ENCODE measurements at places on chromosomes 12 and 14.

DNA sequence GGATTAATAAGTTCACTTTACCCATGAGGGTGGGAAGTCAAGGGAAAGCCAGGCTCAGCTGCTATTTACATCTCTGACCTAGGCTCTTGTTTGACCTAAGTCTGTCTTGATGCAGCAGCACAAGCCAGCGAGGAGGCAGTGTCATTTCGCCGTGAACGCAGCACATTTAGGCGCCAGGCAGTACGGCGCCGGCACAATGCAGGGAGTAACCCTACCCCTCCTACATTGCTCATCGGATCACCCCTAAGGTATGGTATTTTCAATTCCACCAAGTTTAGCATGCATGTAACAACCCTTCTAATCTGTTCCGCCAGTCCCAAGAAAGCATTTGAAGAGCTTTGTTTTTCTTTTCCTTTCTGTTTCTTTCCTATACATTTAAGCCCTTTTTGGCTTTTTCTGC, 81.2 kb downstream of the PCNX1 start:
- no peak for DNase-seq

DNA sequence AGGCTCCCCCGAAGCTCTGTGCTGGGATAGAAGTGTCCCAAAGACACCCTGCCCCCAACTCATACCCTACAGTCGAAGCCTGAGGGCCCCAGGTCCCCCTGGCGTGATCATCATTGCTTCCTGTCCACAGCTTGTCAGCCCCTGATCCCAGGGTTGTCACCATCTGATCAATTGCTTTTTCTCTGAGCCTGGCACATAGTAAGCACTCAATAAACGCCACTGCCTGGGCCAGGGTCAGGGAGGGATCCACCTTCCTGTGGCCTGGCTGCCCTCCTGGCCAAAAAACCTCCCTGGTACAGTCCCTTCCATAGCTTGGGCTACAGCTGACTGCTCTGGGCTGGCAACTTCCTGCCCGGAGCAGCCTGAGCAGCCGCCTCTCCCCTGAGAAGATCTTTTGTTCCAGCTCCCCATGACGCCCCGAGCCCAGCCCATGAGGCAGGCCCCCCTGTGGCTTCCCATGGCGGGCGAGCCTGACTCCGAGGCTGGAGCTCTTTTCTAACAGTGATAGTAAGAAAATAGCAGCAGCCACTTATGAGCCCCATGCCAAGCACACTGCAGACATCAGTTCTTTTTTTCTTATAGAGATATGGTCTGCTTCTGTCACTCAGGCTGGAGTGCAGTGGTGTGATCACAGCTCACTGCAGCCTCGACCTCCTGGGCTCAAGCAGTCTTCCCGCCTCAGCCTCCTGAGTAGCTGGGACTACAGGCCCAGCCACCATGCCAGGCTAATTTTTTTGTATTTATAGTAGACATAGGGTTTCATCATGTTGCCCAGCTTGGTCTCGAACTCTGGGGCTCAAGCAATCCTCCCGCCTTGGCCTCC, 6.5 kb downstream of the SH2B3 start:
- DNase-seq: no peak

GRCh38 chr12:109162551-109162950, 46.2 kb downstream of the ACACB start:
- no peak for DNase-seq

DNA sequence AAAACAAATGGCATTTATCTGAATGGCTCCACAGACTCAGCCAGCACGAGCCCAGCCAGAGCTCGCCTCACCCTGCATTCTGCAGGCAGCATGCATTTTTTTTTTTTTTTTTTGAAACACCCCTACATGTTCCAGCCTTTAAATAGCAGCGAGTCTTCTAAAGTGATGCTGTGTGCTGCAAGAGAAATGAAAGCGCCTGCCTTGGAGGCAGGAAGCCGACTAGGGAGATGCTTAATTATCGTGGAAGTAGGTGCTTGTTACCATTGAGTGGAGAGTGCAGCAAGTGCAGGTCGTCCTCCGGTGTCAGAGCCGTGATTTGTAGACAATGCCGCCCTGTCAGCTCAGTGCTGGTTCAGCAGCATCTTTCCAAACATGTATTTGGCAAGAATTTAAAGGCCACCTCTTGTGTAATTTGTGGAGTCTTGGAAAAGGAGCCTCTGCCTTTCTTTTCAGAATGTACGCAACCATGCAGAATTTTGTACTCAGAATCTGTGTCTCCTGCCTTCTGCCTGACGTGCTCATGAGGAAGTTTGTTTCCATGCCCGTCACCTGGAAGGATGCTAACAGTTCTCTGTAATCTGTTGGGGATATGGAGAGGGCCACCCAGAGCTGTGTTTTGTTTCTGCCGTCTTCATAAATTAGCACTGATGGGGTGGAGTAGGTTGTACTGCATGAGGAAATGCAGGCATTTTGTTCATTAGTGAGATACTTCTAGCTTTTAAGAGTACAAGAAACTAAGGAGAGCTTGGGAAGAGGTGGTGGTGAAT, 345.9 kb upstream of the RGS6 start:
- DNase-seq: no peak

GRCh38 chr14:72146241-72146640, 214.0 kb downstream of the RGS6 start:
- DNase-seq: no peak

DNA sequence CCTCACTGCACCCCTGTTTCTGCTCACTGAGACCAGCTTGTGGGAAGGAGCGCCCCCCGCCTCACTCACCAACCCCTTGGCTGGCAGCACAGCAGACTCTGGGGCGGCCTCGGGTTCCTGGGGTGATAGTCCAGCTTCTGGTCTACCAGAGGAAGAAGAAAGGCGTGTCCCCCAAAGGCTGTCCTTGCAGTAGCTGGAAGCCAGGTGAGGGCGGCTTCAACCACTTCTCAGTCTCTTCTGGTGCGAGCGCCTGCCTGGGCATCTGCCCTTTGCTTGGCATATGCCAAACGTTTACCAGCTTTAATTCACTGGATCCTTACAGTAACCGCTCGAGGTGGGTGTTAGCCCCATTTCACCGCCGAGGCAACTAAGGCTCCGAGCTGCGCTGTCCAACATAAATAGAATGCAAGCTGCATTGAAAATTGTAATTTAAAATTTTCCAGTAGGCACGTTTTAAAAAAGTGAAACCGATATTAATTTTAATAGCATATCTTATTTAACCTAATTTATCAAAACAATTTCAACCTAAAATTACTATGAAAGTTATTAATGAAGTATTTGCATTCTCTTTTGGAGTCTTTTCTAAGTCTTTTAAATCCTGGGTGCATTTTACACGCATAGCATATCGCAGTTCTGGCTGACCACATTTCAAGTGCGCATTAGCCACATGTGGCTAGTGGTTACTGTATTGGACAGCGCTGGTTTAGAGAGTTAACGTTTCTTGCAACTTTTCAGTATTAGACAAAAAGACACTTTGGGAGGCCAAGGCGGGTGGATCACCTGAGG, 872 bp downstream of the FAM177A1 start:
- DNase-seq: peak; percentile 41

GRCh38 chr14:23396126-23396525, 11.9 kb downstream of the MYH6 start:
- no peak for DNase-seq

DNA sequence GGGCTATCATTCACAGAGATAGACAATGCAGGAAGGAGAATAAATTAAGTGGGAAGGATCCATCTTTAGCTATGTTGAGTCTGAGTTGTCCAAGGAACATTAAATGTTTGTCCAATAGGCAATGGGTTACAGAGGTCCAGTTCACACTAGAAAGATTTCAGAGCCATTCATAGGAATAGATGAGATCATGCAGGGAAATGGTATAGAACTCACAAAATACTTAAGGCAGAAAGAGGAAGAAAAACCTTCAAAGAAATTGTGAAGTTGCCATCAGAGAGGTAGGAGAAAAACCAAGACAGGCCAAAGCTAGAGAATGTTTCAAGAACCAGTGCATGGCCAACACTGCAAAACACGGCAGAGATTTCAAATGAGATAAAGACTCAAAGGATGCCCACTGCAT, 94.1 kb downstream of the PHLDA1 start:
- no peak for DNase-seq

DNA sequence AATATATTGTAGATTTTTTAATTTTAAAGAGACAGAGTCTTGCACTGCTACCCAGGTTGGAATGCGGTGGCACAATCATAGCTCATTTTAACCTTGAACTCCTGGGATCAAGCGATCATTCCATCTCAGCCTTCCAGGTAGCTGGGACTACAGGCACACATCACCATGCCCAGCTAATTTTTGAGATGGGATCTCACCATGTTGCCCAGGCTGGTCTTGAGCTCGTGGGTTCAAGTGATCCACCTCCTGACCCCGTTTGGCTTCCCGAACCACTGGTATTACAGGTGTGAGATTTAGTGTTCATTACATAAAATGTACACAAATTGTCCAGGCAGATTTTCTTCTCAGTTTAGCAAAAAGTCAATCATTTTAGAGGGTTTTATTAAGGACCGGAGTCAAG, 13.6 kb downstream of the SNX6 start:
- no peak for DNase-seq

GRCh38 chr14:61342486-61342885, 21.1 kb downstream of the PRKCH start:
- DNase-seq: peak; percentile 88

- no peak for DNase-seq
These were observed 71.2 kb downstream of the NINJ2 start for GRCh38 chr12:592024-592505.

GRCh38 chr14:75720842-75721498, 59.9 kb downstream of the TTLL5 start:
- no peak for DNase-seq

- no peak for DNase-seq
These were observed 177.5 kb downstream of the SSPN start for GRCh38 chr12:26372866-26373265.

- no peak for DNase-seq
These were observed 77.7 kb downstream of the FLRT2 start for GRCh38 chr14:85607651-85608081.

GRCh38 chr14:106691601-106692291, 1165.4 kb downstream of the TMEM121 start:
- DNase-seq: peak; percentile 73

- no peak for DNase-seq
These were observed 19.8 kb upstream of the PALS1 start for GRCh38 chr14:67221248-67221981.

DNA sequence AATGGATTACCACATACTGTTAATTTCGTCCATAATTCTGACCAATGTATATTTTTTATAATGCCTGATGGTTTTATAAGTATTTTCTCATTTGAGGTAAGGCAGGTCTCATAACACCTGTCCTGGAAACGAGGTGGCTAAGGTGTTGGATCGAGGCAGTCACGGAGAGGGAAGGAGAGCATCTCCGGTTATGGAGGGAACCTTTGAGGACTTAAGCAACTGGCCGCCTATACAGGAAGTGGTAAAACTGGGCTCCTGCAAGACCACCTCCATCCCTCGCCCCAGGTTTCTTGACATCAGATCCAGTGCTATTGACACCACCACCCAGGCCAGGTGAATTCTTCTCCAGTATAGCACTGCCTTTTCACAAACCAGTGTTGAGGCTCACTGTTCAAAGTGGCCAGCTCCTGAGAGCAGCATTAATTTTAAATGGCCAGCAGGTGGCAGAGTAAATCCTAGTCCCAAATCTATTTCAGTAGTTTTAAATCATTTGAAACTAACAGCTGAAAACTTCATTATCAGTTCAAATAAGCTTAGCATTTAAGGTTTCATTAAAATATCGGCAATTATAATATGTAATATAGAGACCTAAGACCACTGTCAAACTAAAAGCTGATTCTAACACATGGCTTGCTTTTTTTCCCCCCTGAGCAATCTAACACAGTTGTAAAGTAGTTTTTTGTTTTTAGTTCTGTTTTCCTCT, 100.8 kb downstream of the PPM1A start:
- peak; percentile 31 for DNase-seq

GRCh38 chr14:104936361-104937155, 11.9 kb downstream of the PLD4 start:
- no peak for DNase-seq

DNA sequence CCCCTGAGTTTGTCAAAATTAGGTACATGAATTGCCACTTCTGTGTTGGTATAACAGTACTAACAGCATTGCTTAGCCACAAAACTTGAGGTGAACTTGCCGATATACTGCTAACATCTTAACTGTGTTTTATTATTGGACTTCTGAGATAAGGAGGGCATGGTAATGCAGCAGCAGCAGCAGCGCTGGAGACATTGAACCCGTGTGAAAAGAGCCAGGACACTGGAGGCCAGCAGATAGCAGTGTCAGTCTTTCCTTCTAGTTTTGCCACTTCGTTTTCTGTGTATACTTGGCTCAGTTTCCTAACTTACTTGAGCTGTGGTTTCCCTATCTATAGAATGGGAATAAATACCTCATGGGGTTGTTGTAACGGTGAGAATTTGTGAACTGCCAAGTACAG, 82.7 kb downstream of the KTN1 start:
- no peak for DNase-seq

DNA sequence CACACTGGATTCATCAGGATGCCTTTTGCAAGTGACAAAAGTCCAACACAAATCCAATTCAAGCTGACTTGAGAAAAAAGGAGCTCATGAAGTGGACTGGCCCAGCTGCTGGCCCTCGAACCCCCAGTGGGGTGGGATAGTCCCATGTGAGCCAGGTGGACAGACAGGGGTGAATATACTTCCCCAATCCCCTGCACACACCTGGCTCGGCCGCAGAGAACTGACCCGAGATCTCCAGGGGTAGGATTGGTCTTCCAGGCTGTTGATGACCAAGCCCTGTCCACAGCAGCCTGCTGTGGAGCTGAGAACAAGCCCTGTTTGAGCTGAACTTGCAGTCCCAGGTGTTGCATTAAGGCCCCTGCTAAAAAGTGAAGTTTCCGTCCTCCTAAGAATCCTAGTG, 56.2 kb downstream of the TPCN1 start:
- no peak for DNase-seq

GRCh38 chr12:70194076-70194475, 49.2 kb upstream of the CNOT2 start:
- no peak for DNase-seq

DNA sequence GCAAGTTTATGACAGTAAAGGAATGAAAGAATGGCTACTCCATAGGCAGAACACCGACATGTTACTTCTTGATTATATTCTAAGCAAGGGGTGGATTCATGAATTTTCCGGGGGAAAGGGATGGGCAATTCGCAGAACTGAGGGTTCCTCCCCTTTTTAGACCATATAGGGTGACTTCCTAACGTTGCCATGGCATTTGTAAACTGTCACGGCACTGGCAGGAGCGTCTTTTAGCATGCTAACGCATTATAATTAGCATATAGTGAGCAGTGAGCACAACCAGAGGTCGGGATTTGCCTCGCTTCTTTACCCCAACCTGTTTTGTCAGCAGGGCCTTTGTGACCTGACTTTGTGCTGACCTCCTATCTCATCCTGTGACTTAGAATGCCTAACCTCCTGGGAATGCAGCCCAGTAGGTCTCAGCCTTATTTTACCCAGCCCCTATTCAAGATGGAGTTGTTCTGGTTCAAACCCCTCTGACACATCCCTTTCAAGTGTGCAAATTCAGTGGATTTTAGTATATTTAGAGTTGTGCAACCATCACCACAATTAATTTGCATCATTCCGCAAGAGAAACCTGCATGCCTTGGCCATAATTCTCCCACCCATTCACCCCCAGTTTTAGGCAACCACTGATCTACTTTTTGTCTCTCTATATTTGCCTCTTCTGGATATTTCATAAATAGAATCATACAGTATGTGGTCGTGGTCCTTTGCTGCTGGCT, 27.4 kb downstream of the PALS1 start:
- no peak for DNase-seq
